ENCODE measurements at places on chromosomes 5 and 9.

DNA sequence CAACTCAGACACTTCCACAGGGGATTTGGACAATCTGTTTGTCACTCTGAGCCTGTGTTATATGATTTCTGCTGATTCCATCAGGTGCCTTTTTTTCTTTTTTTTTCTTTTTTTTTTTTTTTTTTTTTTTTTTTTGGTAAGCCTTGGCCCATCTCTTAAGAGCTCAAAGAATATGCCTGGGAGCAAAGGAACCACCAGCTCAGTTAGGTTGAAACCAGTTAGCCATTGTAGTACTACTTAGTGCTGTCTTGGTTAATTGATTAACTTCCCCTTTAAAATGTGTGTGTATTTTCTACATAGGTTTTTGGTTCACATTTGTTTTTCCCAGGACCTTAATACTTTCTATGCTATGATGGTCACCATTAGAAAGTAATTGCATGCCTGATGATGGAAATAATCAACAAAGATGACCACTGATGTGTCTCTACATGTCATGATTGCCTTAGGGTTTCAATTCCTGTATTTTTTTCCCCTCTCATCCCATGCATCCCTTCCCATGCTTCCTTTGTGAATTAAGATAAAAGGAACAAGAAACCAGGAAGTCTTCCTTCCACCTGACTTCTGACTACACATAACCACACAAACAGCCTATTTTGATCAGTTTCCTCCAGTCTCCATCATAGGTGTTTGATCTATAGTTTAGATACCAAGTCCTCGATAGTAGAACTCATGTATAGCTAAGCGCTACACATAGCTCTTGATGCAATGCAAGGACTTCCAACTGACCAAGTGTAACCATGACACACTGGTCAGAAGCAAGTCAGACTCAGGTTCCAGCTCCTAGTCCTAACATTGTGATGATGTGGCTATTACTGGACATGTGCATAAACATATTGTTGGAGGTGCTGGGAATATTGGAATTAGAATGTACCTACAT is 306.1 kb downstream of the EFNA5 start:
- DNase-seq = no peak

DNA sequence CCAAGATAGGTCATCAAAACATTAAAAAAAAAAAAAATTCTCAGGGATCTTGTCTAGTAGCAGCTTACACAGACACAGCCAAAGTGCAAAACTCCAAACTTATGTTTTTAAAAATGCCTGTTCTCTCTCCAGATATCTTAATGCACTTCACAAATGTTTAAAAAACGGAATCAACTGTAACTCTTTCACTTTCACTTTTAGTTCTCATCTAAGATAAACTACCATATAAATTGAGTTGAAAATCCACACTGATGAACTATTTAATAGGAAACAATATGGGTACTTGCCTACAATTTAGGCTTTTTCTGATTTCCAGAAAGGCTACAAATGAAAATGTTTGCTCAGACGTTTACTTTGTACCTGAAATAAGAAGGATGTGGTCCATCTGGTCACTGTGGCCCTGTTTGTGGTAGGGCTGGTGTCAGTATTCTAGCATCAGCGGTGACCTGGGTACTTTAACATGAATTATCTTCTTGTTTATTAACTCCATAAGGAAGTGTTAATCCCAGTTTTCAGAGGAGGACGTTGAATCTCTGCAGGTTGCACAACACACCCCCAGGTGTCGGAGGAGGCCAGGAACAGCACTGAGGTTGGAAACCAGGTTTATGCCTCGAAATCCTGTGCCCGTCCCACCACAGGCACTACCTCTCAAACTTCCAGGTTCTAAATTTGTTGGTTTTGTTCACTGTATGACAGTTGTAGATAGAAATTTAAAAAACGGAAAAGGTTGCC is 13.3 kb upstream of the LPCAT1 start:
- DNase-seq = no peak

- DNase-seq = no peak
Measured at GRCh38 chr5:110268283-110268682, 458.2 kb downstream of the TMEM232 start.

- no peak for DNase-seq
Measured at GRCh38 chr5:7930011-7930410, 61.1 kb downstream of the MTRR start.

- no peak for DNase-seq
Measured at GRCh38 chr9:79264041-79264440, 307.7 kb upstream of the TLE4 start.

GRCh38 chr5:73670731-73671130 is 44.7 kb downstream of the ARHGEF28 start:
- DNase-seq = no peak

DNA sequence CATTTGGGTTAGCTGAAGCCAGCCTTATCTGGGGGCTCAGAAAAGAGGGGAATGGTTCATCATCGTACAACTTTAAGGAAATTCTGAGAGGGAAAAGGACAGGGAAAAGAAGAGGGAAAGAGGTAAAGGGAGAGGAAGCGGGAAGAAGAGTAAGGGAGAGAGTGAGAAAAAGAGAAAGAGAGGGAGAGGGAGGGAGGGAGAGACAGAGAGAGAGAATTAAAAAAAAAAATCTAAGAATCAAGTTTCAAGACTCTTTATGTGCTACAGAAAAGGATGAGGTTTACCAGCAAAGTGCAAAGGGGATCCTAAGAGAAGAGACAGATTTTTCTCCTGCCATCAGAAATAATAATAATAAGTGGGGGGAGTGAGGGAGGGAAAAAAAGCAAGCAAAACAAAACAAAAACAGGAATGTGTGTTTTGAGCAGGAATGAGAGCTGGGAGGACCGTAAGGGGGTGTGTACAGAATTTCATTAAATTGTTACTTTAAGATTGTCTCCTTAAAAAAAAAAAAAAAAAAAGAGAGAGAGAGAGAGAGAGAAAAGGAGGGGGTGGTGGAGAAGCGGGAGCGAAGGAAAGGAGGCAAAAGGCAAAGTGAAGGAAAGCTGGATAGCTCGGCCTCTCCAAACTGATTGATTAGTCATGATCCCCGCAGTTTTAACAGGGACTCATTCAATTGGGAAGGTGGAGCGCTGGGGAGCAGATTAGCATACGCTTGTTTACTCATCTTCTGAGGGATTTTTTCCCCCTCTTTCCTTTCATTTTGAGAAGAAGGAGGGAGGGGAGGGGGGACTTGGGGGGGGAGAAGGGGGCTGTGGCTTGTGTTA is 438 bp upstream of the PAPPA start:
- DNase-seq = peak; percentile 41

DNA sequence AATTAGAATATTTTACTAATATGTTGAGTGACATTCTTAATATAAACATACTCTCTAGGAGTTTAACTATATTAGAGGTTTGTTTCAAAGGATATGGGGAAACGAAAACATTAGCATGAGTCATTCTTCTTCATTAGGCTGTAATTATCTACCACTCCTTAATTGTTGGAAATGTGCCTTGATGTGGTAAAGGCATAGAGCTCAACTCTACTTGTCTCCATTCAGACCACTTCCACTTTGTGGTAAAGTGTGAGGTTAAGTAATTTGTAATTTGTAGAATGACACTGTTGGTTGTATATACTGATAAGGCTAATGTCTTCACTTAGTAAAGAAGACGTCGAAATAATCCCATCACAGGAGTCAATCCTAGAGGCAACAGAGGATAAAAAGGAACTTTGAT is 58.1 kb downstream of the HAPLN1 start:
- peak; percentile 13 for DNase-seq

DNA sequence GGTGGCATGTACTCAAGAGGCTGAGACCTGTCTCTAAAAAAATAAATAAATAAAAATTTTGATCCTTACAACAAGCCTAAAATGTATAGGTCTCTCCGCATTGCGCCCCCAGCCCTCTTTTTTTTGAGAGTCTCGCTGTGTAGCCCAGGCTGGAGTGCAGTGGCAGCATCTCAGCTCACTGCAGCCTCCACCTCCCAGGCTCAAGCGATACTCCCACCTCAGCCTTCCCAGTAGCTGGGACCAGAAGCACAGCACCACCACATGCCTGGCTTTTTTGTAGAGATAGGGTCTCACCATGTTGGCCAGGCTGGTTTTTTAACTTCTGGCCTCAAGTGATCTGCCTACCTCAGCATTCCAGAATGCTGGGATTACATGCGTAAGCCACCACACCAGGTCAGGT is 2.2 kb upstream of the GARIN3 start:
- DNase-seq = no peak

GRCh38 chr5:124252747-124253146 is 493.7 kb downstream of the ZNF608 start:
- DNase-seq = no peak

- peak; percentile 95 for DNase-seq
Measured at GRCh38 chr5:137833463-137833862, 34.2 kb upstream of the MYOT start.

DNA sequence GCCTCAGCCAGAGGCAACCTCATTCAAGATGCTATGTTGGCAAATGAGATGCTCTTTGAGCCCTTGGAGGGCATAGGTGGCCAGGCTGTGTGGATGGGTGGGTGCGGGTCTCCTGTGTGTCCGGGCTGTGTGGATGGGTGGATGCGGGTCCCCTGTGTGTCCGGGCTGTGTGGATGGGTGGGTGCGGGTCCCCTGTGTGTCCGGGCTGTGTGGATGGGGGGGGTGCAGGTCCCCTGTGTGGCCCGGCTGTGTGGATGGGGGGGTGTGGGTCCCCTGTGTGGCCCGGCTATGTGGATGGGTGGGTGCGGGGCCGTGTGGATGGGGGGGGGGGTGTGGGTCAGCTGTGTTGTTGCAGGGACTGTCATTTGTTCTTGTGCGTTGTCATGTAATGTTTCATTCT is 136.6 kb upstream of the COL5A1 start:
- no peak for DNase-seq

- DNase-seq = no peak
Measured at GRCh38 chr5:126615286-126615685, 14.5 kb downstream of the PHAX start.

- no peak for DNase-seq
Measured at GRCh38 chr5:143898381-143898780, 86.4 kb downstream of the HMHB1 start.

All from epithelial cell of esophagus (primary cell).